ENCODE measurements at places on chromosomes 2 and 18. TPM values are rescaled to one million over a fixed set of nuclear protein-coding genes. Genes with fewer than 3 reads are reported as not detected.

Gene MC2R
- total RNA-seq = not detected

Gene IL36A
- total RNA-seq = not detected

Gene DPP4
- 25.9 TPM for total RNA-seq

Gene CERKL
- total RNA-seq = 0.20 TPM

Gene DYNAP
- total RNA-seq = not detected

Gene ABCA12
- not detected for total RNA-seq

DNA sequence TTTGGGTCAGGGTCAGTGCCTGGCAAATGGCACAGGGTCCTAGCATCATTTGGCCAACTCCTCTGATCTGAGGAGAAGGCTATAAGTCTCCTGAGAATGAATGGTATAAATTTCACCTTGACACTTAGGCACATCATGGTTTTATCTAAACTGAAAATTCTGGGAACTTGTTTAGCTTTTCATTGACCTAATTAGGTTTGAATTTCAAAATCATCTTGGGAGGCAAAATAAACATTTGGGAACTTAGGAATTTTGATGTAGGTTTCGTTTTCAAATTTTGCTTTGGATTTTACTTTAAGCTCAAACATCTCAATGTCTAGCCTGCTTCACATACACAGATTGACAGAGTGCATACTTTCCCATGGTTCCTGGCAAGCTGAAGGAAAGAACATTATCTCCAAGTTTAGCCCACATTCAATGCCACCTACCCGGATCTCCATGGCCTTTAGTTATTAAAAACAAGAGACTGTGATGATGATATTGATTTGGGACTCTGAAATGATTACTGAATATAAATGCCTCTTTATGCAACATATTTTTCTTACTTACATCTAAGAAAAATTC is 44.5 kb downstream of the MYOM1 start:
- no peak for DNase-seq
- H3K27ac ChIP-seq = no peak overlapping the region
- peaks cover 2% of the 10 kb centered on the region for H3K4me1 ChIP-seq
- no peak overlapping the region for H3K4me3 ChIP-seq
- H3K36me3 ChIP-seq = no peaks in the 10 kb centered on the region
- H3K27me3 ChIP-seq = no peaks in the 10 kb centered on the region

GRCh38 chr2:240168041-240168440 is 27.6 kb upstream of the OTOS start:
- DNase-seq = no peak
- no peak overlapping the region for H3K27ac ChIP-seq
- peaks cover 3% of the 10 kb centered on the region for H3K27me3 ChIP-seq
- H3K4me3 ChIP-seq = no peak overlapping the region

GRCh38 chr2:64225491-64225890 is 81.3 kb upstream of the PELI1 start:
- no peak overlapping the region for H3K27ac ChIP-seq
- H3K27me3 ChIP-seq = no peaks in the 10 kb centered on the region
- no peak overlapping the region for H3K4me3 ChIP-seq
- no peaks in the 10 kb centered on the region for H3K36me3 ChIP-seq
- peak; percentile 45 for DNase-seq

DNA sequence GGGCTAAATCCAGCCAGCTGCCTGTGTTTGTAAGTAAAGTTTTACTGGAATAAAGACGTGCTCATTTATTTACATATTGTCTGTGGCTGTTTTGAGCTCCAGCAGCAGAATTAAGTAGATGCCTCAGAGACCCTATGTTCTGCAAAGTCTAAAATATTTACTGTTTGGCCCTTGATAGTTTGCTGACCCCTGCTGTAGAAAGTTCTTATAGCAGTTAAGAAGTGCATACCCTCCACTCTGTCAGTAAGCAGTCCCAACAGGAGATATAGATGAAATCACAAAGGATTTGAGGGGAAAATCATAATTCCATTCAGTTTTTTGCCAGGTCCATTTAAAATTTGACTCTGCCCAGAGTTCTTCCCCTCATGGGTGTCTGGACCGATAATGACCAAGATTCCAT is 50.1 kb upstream of the ITM2C start:
- peaks cover 10% of the 10 kb centered on the region for H3K4me1 ChIP-seq
- H3K4me3 ChIP-seq = no peak overlapping the region
- H3K27ac ChIP-seq = no peak overlapping the region
- peaks cover 60% of the 10 kb centered on the region for H3K36me3 ChIP-seq

DNA sequence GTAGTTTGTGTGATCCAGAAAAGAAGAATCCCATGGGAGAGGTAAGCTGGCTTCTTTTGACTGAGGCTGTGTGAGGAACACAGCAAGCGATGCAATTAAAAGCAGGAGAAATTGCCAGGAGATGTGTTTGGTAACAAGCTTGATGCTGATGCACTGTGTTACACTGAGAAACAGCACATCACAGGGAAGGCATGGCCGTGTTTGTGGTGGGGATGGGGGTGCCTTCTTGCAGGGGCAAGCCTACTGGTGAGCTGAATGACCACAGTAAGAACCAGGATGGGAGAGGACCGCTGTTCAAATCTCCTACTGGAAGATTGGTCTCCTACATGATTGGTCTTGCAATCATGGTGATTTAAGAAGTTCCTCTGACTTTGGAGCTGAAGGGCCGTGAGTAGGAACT is 477.7 kb upstream of the HS6ST1 start:
- no peaks in the 10 kb centered on the region for H3K4me1 ChIP-seq
- H3K27me3 ChIP-seq = no peaks in the 10 kb centered on the region
- no peak for DNase-seq
- H3K27ac ChIP-seq = no peak overlapping the region
- no peaks in the 10 kb centered on the region for H3K36me3 ChIP-seq

GRCh38 chr2:154490530-154490929 is 208.0 kb upstream of the KCNJ3 start:
- no peaks in the 10 kb centered on the region for H3K36me3 ChIP-seq
- no peak overlapping the region for H3K4me3 ChIP-seq
- H3K27ac ChIP-seq = no peak overlapping the region
- no peaks in the 10 kb centered on the region for H3K27me3 ChIP-seq
- no peak for DNase-seq

- no peaks in the 10 kb centered on the region for H3K4me1 ChIP-seq
- H3K27me3 ChIP-seq = peaks cover 5% of the 10 kb centered on the region
- H3K27ac ChIP-seq = no peak overlapping the region
- H3K4me3 ChIP-seq = no peak overlapping the region
- H3K36me3 ChIP-seq = no peaks in the 10 kb centered on the region
- no peak for DNase-seq
Observed at GRCh38 chr2:144826105-144826504, 306.2 kb upstream of the ZEB2 start.

DNA sequence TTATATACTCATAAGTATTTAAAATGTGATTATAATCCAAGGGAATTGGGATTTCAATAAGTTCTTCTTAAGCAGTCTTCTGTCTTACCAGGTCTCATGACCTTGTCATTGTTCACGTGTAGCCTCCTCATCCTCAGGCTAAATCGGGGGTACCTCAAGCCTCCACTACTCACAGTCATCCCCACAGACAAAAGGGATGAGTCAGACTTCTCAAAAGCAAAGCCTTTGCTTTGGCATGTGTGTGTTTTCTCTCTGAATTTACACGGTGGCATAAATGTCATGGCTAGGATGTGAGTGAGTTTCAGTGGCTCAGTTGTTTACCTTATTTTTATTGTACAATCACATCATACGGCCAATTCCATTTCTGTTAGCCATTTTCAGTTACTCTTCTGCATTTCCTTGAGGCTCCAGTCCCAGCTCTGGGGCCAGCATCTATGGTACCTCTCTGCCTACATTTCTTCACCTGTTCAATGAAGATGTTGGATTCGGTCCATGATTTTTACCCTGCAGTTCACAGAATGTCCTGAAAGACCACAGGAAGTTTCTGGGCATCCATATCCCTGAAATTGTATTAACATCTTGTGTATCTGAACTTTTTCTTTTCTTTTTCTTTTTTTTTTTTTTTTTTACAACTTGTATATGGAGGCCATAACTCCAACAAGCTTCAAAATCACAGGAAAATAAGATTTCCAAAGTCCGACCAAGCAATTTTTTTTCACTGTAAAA is 195.3 kb downstream of the FHOD3 start:
- no peak overlapping the region for H3K27ac ChIP-seq
- peaks cover 12% of the 10 kb centered on the region for H3K27me3 ChIP-seq
- no peaks in the 10 kb centered on the region for H3K36me3 ChIP-seq
- H3K4me3 ChIP-seq = no peak overlapping the region
- H3K4me1 ChIP-seq = peaks cover 5% of the 10 kb centered on the region
- DNase-seq = no peak

- no peak for DNase-seq
- no peaks in the 10 kb centered on the region for H3K4me1 ChIP-seq
- H3K4me3 ChIP-seq = no peak overlapping the region
- no peak overlapping the region for H3K27ac ChIP-seq
- peaks cover 6% of the 10 kb centered on the region for H3K27me3 ChIP-seq
Observed at GRCh38 chr2:15688924-15689568, 97.4 kb downstream of the DDX1 start.

GRCh38 chr2:429575-430254 is 141.8 kb upstream of the ALKAL2 start:
- H3K4me3 ChIP-seq = peak overlapping the region; percentile 64
- peak overlapping the region; percentile 87 for H3K27ac ChIP-seq
- peaks cover 35% of the 10 kb centered on the region for H3K4me1 ChIP-seq
- H3K36me3 ChIP-seq = no peaks in the 10 kb centered on the region
- peak; percentile 59 for DNase-seq
- H3K27me3 ChIP-seq = no peaks in the 10 kb centered on the region

GRCh38 chr18:68406761-68407160 is 308.1 kb downstream of the TMX3 start:
- H3K27me3 ChIP-seq = no peaks in the 10 kb centered on the region
- no peak overlapping the region for H3K4me3 ChIP-seq
- no peaks in the 10 kb centered on the region for H3K36me3 ChIP-seq
- DNase-seq = no peak

DNA sequence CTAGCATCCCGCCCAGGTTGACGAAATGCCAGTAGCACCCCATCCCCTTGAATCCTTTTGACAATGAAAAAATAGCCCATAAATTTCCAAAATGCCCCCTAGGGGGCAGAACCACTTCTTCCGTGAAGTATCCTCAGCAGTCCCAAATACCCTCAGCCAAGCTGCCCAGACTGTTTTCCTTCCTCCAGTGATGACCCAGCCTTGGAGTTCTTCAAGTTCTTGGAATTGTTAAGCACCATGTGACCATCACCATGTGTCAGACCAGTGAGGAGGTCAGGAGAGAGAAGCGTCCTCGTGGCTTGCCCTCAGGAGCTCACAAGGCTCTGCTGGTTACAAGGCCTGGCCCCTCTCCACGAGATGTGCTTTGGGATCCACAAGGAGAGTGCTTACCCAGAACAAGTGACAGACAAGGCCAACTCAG is 1.4 kb upstream of the SLC23A3 start:
- H3K27ac ChIP-seq = no peak overlapping the region
- DNase-seq = peak; percentile 42
- H3K36me3 ChIP-seq = peaks cover 14% of the 10 kb centered on the region
- no peaks in the 10 kb centered on the region for H3K27me3 ChIP-seq

DNA sequence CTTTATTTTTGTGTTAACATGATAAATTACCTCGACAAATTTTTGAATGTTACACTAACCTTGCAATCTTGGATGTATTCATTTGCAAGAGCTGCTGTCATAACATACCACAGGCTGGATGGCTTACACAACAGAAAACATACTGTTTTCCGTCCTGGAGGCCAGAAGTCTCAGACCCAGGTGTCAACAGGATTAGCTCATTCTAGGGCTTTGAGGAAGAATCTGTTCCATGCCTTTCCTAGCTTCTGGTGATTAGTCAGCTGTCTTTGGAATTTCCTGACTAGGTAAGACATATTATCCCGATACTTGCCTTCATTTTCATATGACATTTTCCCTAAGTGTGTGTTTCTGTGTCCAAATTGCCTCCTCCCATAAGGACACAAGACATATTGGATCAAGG is 188.6 kb upstream of the CDH19 start:
- no peaks in the 10 kb centered on the region for H3K27me3 ChIP-seq
- no peak for DNase-seq
- no peak overlapping the region for H3K27ac ChIP-seq
- no peaks in the 10 kb centered on the region for H3K4me1 ChIP-seq
- H3K36me3 ChIP-seq = no peaks in the 10 kb centered on the region

- DNase-seq = no peak
- H3K27me3 ChIP-seq = no peaks in the 10 kb centered on the region
- H3K4me1 ChIP-seq = no peaks in the 10 kb centered on the region
- no peaks in the 10 kb centered on the region for H3K36me3 ChIP-seq
Observed at GRCh38 chr2:184938221-184938985, 340.1 kb downstream of the ZNF804A start.

GRCh38 chr2:210626849-210627248 is 70.5 kb downstream of the CPS1 start:
- H3K27me3 ChIP-seq = no peaks in the 10 kb centered on the region
- no peak overlapping the region for H3K4me3 ChIP-seq
- no peaks in the 10 kb centered on the region for H3K4me1 ChIP-seq
- no peaks in the 10 kb centered on the region for H3K36me3 ChIP-seq

- no peaks in the 10 kb centered on the region for H3K36me3 ChIP-seq
- H3K4me3 ChIP-seq = no peak overlapping the region
- H3K27me3 ChIP-seq = no peaks in the 10 kb centered on the region
- peaks cover 3% of the 10 kb centered on the region for H3K4me1 ChIP-seq
- DNase-seq = peak; percentile 26
- H3K27ac ChIP-seq = no peak overlapping the region
Observed at GRCh38 chr2:112724591-112725525, 4.0 kb downstream of the NT5DC4 start.

All from activated CD8-positive, alpha-beta T cell treated with anti-CD3 and anti-CD28 coated beads for 36 hours (primary cell).